ENCODE measurements at places on chromosomes 3 and 15. TPM values are rescaled to one million over a fixed set of nuclear protein-coding genes. Genes with fewer than 3 reads are reported as not detected.

Gene SPSB4
- total RNA-seq: 0.15 TPM

Gene SERPINI2
- not detected for total RNA-seq

Gene SLC12A6
- total RNA-seq: 4.7 TPM

Gene GOLGA8G
- not detected for total RNA-seq

Gene C3orf85
- total RNA-seq: not detected

Gene TTLL13
- total RNA-seq: 0.14 TPM

Data from A549 treated with Hydrocortisone at 1 μM for 4 hours (cell line).